Stimulated activated CD4-positive, alpha-beta T cell treated with anti-CD3 and anti-CD28 coated beads, TNF-alpha, amount 100 ng/mL, for 4 hours (primary cell): ENCODE measurements at places on chromosomes 5 and 9.
A peak's percentile ranks its signal among the peaks of the same experiment; 100 is the strongest.

DNA sequence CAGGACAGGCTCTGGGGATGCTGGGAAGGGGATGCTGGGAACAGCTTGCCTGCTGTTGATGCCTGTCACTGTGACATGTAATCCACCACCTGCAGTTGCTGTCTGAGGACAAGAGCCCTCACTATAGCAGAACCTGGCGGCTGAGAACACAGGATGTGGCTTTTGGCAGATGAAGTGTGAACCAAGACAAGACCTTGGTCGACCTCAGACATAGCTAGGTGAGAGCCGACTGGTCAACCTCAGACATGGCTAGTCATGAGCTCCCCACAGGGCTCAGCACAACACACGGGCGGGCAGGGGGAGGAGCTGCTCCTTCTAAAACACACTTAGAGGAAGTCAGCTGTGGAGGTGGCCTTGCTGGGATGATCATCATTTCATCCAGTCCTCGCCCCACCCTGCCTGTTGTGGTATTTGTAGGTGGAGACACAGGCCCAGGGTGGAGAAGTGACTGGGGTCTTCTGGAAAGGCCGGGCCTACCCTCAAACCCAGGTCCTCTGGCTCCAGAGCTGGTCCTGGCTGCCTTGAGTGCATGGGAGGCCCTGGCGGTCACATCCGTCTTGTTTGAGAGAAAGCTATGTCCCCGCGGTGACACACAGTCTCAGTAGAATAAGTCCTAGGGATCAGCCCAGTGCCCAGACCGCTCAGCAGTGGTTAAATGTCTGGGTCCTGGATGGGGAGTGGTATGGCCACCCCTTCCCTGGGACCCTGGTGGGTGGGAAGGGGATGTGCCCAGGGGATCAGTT is 6.1 kb downstream of the SUSD3 start:
- DNase-seq = peak; percentile 72

DNA sequence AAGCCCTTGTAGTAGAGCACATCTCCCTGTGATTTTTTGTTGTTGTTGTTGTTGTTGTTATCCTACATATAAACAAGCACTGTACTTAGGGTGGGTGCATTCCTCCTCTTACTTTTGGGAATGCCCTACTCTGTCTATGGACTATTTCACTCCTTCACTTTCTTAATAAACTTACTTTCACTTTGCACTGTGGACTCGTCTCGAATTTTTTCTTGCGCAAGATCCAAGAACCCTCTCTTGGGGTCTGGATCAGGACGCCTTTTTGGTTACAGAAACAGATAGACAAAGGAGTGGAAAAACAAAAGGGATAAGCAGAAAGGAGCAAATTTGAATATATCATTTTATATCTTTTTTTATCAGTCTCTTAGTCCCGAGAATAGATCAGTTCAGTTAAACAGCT is 14.4 kb upstream of the PAIP1 start:
- DNase-seq = no peak

GRCh38 chr5:111271885-111272284 is 47.7 kb downstream of the CAMK4 start:
- DNase-seq = no peak

GRCh38 chr9:28503573-28503972 is 930.3 kb upstream of the C9orf72 start:
- DNase-seq = no peak

GRCh38 chr9:133655701-133656100 is 19.5 kb downstream of the DBH start:
- DNase-seq = no peak

DNA sequence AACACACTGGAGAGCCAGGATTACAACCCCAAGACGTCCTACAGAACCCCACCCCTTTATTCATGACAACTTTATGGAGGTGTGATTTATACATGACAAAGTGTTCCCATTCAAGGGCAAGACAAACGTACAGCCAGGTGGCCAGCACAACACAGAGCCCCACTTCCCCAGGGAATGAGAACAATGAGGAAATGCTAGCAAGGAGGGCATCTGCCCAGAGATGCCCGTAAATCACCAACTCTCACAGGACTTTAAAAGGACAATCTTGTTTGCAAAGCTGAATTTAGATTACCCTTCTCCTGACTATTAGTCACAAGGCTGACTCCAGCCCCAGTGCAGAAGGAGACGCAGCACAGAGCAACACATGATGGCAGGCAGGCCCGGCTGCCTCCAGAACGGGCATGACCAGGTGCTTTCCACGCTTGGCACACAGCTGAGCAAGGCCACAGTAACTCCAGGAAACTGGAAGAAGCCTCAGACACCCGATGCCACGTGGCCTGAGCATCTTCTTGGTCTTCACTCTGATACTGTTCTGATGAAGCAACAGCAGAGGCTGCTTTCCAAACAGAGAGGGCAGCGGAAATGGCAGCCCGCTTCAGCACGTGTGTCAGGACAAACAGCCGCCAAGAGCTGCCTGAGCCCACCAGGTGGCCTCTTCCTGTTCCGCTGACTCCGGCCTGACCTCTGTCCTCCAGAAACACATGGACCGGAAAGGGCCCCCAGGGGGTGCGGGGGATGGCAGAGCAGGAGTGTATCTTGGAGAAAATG is 51.4 kb downstream of the ROR2 start:
- DNase-seq = no peak

- no peak for DNase-seq
Observed at GRCh38 chr5:54719384-54720283, 202.1 kb downstream of the SNX18 start.

- DNase-seq = no peak
Observed at GRCh38 chr5:172065431-172066065, 59.1 kb upstream of the FBXW11 start.

DNA sequence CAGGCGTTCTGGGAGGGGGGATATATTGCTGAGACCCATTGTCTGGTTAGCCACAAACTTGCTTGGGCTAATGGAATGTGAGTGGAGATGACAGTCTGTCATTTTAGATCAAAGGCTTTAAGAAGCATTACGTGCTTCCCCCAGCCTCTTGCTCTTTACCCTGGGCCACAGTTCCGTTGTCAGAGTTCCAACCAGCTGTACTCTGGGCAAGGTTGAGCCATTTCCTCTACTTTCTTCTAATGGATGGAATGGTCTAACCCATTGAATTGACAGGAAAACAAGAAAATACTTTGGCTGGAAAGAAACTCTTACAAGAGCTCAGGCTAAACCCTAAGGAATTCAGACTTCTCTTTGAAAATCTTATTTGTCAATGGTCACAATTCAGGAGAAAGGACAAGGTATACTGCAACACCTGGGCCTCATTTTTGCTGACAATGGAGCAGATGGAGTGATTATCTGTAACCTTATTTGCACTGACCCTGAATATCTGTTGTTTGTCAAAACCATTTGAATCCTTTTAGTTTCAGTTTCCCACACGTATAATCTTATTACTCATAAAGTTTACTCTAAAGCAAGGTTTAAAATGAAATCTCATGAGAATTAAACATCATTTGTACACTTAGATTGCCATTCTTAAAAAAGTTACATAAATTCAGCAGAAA is 231.4 kb downstream of the PDE4D start:
- DNase-seq = no peak

- no peak for DNase-seq
Observed at GRCh38 chr9:134055981-134056461, 11.8 kb downstream of the BRD3 start.

GRCh38 chr5:39203275-39203922 is 16.0 kb downstream of the FYB1 start:
- DNase-seq = no peak

- no peak for DNase-seq
Observed at GRCh38 chr9:91516081-91516480, 92.4 kb upstream of the NFIL3 start.

DNA sequence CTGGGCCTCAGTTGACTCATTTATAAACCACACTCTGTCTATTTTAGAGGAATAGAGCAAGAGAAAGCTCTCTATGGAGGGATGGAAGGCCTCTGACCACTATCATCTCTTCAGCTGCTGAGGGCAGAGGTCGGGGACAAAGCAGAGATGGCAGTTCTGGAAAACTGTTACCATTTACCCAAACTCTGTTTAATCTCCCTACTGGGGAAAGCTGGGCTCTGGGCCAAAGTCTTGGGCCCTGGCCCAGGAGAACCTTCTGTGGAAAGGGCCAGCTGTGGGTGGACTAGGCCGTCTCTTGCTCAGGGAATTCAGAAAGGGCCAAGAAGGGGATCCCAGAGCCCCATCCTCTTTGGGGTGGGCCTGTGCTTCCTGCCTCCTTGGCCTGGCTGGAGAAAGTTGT is 100.0 kb downstream of the PSD2 start:
- no peak for DNase-seq

- DNase-seq = no peak
Observed at GRCh38 chr9:117315236-117315635, 99.6 kb downstream of the ASTN2 start.

GRCh38 chr5:180784497-180785097 is 18.0 kb downstream of the MGAT1 start:
- peak; percentile 59 for DNase-seq

GRCh38 chr5:148828511-148829247 is 2.3 kb downstream of the ADRB2 start:
- no peak for DNase-seq
